ENCODE measurements at places on chromosomes 2 and 18.

DNA sequence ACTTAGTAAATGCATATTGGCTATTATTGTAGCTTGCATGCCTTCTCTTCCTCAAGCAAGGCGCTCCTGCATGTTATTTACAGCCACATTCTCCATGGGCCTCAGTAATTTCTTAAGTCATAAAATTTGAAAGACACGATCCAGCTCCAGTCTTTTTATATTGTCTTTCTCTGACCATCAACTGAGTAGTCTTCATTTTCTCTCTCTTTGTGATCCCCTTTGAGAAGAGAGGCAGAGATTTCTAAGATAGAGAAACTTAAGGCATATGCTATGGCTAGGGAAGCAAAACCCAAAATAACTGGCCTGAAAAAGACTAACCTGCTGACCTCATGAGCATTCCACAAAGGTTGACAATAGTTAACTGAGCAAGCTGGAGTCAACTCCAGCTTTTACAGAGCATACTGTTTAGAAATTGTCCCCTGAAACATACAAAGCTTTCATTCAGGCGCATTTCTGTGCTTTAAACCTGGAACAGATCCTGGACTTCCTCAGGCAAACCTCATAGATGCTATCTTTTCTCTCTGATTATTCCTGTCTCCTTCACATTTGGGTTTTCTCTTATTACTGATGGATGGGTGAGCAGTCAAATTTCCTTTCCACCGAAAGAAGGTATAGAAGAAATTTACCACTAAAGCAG lies 4.6 kb downstream of the DPP4 start:
- no peak for DNase-seq

GRCh38 chr18:65788373-65788772 lies 37.6 kb downstream of the CDH7 start:
- no peak for DNase-seq

DNA sequence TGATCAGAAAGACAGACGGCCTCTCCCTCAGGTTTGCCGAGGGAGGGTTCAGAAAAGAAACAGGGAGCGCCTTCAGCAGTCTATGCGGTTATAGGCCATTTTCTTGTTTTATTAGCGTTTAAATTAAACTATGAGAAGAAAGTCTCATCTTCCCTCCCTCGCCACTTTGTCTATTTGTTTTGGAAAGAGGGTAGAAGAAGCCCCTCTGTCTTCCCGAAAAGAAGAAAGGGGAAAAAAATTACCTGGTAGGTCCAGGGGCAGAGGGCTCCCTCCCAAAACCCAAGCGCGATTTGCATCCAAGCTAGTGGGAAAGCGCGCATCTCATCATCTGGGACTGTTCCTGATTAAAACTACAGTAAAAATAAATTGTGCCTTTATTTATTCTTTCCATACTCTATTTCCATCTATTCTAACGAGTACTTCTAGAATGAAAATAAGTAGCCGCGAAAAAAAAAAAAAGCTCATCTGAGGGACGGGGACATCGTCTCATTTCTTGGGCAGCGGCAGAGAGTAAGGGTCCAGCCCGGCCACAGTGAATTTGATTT lies 2.4 kb downstream of the PAX8 start:
- no peak for DNase-seq

GRCh38 chr2:120715941-120716340 lies 19.7 kb upstream of the GLI2 start:
- DNase-seq = no peak
